ENCODE measurements at places on chromosomes 6 and 20.

DNA sequence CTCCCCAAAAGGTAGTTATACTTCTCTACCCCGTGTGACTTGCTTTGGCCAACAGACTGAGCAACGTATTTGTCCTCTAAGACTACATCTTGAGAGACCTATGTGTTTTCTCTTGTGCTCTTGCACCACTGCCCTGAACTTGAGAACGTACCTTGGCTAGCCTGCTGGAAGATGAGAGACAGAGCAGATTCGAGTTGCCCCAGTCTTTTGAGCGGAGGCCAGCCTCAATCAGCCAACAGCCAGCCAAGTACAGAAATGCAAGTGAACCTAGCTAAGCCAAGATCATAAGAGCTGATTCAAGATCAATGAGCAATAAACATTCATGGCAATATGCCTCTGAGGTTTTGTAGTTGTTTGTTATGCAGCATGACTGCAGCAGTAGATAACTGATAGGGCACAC is 98.4 kb downstream of the PAK5 start:
- DNase-seq: no peak

- no peak for DNase-seq
Observed at GRCh38 chr6:121612927-121613326, 177.5 kb downstream of the GJA1 start.

- DNase-seq: no peak
Observed at GRCh38 chr20:1401451-1401907, 8.6 kb upstream of the FKBP1A start.

DNA sequence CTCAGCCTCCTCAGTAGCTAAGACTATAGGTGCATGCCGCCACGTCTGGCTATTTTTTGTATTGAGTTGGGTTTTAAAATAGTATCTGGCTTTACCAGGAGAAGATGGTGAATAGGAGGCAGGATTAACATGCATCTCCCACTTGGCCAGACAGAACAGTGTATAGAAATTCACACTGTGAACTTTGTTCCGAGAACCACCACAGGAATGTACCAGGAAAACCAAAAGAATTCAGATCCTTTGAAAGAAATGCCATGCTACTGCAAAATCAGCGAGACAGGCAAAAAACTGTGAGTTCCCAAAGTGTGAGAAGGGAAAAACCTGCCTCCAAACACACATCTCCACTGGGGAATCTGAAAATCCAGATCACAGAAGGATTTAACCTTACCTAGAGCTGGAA is 327.6 kb downstream of the NKAIN2 start:
- no peak for DNase-seq

DNA sequence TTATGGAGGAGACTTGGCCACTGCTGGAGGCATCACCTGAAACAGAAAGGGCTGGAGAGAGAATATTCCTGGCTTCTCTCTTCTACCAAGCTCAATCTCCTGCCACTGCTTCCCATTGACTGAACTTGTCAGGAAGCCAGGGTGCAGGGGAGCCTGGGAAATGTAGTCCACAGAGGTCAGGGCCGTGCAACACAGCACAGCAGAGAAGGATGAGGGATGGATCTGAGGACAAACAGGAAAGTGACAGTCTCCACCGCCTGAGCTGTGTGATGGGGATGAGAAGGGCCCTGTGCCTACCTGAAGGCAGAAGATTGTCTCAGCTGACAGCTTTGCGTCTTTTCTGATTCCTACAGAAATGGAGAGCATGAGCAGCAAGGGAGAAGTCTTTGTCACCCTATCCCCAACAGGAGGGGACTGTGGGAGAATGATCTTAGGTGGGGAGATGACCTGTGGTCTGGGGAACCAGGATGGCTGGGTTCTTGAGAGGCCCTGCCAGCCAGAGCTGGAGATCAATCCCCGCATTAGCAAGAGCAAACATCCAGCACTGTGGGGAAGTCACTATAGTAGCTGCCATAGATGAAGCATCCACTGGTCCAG is 114.2 kb downstream of the SNX5 start:
- DNase-seq: no peak

DNA sequence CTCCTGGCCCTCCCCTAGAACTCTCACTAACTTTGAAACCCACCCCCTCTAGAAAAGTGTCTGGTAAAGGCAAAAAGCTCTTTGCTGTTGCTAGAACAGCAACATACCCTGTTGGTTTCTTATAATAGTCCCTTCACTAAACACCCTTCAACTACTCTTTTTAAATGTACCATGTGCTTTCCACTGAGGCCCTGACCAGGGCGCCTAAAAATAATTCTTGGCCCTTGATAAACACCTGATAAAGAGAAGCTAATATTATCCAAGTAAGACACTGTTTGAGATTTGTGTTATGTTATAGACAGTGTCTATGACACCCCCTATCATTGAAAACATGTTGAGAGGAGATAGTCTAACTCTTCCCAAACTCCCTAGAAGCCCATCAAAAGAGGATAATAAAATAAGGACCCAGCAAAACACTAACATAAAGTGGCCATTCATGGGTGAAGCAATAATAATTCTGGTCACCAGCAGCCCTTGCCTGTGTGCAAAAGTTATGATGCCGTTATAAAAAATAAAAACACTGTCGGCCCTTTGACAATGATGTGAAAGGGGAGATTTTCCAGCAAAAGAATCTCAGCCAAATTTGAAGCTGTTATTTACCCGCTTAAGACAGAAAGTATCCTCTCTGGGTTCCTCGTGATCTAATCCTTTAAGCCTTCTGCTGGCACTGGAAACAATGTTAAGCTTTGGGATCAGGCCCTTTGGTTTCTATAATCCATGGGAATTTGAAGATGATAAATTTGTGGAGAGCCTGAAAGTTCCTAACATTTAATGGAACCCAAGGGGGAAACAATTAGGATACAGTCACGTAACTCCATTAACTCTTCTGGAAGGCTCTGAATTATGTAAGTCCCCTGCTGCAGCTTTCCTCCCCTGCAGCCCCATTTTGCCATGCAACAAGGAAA is 122.6 kb upstream of the PLCB4 start:
- no peak for DNase-seq

- peak; percentile 23 for DNase-seq
Observed at GRCh38 chr6:138588805-138589434, 89.6 kb upstream of the NHSL1 start.

GRCh38 chr6:141403827-141404226 is 728.9 kb upstream of the GJE1 start:
- no peak for DNase-seq

GRCh38 chr6:21845439-21846140 is 252.0 kb downstream of the SOX4 start:
- DNase-seq: no peak

GRCh38 chr6:41570259-41570615 is 24.1 kb downstream of the FOXP4 start:
- no peak for DNase-seq

DNA sequence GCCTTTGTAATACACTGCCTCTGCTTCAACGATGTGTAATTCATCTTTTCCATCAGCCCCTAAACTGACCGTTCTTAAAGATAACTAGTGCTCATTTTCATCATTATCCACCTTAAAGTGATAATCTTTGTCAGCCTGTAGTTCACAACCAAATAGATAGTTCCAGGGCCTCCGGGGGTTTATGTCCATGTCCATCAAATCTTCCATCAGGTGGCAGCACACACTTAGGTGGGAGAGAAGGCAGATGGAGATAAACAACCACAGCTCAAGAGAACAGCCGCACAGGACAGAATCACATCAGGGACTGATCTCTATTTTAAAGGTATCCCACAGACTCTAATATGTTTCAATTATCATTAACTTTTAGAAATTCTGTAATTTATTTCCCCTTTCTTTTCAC is 90.9 kb downstream of the LMBRD1 start:
- DNase-seq: no peak

- no peak for DNase-seq
Observed at GRCh38 chr6:64589961-64590360, 954.4 kb downstream of the PHF3 start.

DNA sequence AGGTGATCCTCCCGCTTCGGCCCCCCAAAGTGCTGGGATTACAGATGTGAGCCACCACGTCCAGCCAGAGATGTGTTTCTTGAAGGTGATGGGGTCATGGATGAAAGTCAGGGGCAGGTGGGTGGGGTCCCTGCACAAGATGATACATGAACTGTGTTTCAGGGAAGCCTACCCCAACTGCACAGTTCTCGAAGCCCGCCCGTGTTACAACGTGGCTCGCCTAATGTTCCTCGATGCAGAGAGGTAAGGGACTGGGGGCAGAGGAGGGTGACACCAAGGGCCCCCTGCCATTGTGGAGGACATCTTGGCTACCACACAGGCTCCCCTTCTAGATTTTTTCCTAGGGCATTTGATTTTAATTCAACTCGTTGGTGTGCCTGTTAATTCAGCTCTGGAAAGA is 11.9 kb upstream of the CAPN11 start:
- no peak for DNase-seq
